ENCODE measurements at places on chromosomes 4 and X.

- DNase-seq = no peak
These were observed 129.2 kb upstream of the WDR1 start for GRCh38 chr4:10245751-10246150.

DNA sequence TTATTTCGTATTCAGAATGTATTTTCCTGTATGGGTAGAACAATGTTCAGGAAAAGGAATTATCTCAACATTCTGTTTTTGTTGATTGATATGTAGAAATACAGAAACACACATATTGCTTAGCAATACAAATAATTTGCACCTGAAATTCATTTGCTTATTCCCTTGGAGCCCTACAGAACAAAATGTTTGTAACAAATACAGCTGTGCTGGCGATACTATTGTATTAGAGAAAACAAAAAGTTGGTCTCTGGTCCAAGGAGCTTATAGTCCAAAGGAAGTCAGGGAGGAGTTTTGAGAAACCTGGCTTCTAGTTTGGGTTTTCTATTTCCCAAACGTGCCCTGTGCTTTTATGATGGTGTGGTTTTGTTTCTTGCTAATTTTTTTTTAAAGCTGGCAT lies 37.8 kb upstream of the CAPN6 start:
- DNase-seq = no peak

DNA sequence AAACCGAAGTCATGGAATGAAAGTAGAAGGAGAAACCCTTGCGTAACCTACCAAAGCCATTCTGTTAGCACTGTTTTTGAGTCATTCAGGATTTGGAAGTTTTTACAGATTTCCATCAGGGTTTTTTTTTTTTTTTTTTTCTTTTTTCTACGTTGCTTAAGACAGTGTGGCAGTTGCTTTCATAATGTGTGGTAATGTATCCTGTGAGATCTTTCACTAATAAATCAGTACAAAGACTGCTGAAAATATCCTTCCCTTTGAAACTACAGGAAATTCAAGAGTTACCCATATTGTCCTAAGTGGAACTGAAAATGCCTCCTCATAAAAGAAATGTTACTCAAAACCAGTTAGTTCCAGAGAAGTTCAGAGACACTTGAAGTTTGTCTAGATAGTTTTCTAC lies 137.8 kb downstream of the RAPGEF2 start:
- DNase-seq = no peak

- no peak for DNase-seq
These were observed 20.3 kb downstream of the HS3ST1 start for GRCh38 chr4:11408233-11408967.

- no peak for DNase-seq
These were observed 214.5 kb upstream of the GIMD1 start for GRCh38 chr4:106583108-106583507.

- DNase-seq = no peak
These were observed 202.7 kb downstream of the DCLK2 start for GRCh38 chr4:150280975-150281374.

- DNase-seq = no peak
These were observed 345.3 kb downstream of the MAPK10 start for GRCh38 chr4:86014599-86014998.

DNA sequence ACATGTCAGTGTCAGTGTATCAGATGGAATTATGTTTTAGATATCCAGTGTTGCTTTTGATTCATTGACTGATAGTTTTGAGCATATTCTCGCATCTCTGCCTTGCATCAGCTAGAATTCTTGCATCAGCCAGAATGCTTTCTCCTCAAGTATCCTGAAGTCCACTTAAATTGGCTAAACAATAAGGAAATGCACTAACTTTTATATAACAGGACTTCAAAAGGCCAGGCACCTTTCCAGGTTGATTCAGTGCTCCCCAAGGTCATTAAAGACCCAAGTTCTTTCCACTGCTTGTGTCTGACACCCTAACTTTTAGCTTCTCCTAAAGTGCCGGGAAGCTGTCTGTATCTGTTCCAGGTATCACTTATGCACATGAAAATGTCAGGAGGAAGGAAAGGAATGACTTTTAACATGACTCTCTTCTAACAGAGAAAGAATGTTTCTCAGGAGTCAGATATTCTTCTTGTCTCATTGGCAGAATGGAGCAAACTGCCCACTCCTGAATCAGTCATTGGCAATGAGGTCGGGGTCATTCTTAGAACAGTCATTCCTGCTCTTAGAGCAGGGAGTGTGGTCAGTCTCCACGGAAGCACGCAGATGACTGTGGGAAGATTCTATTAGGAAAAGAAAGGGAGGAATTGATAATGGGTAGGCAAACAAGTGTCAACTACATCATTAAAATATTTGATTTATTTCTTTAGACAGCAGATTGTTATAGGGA lies 92.9 kb upstream of the TLL1 start:
- no peak for DNase-seq

DNA sequence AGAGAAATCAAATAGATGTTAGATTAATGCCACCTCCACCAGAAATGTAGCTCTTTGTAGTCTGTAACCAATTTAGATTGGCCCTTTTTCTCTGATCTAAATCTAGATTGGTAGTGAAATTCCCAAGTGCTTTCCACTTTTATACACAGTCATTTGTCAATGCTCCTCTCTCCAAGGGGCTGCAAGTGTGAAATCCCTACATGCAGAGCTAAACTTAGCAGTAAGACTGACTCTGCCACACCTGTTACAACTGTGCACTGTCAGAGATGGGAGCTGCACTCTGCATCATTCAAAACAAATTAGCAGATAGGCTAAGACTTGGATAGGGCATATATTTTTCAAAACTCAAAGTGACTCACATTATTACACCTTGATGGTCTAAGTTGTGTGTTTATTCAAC lies 9.1 kb downstream of the SERTM2 start:
- no peak for DNase-seq

DNA sequence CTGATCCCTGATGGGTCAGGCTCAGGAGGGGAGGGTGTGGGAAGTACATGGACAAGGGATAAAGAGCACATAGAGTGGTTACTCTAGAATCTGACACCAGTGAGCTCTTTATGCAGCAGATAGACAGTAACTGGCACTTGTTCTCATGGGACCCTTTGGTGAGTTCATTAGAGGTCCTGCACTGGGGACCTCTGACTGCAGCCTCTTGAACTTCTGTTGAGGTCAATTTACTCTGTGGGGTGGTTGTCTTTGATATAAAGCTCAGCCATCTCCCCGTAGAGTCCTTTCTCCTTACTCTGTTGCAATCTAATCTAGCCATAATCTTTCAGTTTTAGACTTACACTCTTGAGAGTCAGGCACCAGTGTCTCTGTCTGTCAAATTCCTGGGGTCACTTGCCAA lies 222.4 kb downstream of the GPAT3 start:
- no peak for DNase-seq

GRCh38 chrX:40148385-40149285 lies 50.9 kb upstream of the BCOR start:
- DNase-seq = no peak

- DNase-seq = no peak
These were observed 16.0 kb downstream of the MCF2 start for GRCh38 chrX:139691843-139692505.

GRCh38 chr4:173448103-173448502 lies 49.2 kb upstream of the SCRG1 start:
- no peak for DNase-seq

- no peak for DNase-seq
These were observed 193.9 kb upstream of the SPOCK3 start for GRCh38 chr4:167428156-167428555.

GRCh38 chrX:136662104-136662503 lies 14.1 kb downstream of the CD40LG start:
- no peak for DNase-seq

GRCh38 chr4:185011408-185011807 lies 6.9 kb upstream of the HELT start:
- no peak for DNase-seq

DNA sequence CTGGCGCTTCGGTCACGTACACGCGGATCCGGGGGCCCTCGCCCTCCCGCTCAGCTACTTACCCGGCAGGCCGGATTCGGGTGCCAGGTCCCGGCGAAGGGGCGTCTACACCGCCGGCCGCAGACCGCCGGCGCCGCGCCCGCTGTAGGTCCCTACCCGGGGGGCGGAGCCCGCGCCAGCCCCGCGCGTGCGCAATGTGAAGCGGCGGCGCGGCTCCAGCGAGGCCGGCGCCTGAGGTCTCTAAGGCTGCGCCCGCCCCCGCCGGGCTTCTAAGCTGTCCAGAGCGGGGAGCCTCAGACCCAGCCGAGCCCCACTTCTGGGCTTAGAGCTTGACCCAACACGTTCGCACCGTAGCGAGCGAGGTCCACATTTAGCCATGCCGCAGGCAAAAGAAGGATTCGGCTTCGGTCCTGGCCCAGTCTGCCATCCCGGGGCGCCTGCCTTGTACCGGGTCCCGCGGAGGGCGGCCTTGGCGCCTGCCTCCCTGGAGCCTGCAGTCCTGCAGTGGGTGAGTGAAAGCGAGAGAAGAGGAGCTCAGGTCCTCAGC lies at the start of gene ZNF518B:
Gene ZNF518B (minus strand): TSS at position 172 of the 547 bp plus-strand sequence. CDS start 11,098 bp downstream, outside the sequence.
- DNase-seq = peak; percentile 70

- DNase-seq = no peak
These were observed 62.6 kb downstream of the FAM114A1 start for GRCh38 chr4:38930204-38930603.

DNA sequence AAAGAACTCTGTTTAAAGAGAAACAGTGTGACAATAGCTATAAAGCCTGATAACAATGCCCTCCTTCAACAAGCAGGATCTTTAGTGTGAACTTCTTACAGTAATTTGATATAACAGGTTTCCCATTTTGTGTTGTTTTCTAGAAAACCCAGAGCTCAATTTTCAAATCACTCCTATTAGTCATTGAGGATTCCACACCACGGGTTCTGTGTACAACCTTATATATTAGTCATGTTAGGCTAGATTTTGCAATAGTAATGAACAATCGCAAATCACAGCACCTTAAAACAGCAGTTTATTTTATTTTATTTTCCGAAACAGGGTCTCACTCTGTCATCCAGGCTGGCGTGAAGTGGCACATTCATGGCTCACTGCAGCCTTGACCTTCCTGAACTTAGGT lies 1020.9 kb upstream of the INTU start:
- DNase-seq = no peak

GRCh38 chrX:19566359-19567222 lies 51.3 kb upstream of the MAP3K15 start:
- no peak for DNase-seq

DNA sequence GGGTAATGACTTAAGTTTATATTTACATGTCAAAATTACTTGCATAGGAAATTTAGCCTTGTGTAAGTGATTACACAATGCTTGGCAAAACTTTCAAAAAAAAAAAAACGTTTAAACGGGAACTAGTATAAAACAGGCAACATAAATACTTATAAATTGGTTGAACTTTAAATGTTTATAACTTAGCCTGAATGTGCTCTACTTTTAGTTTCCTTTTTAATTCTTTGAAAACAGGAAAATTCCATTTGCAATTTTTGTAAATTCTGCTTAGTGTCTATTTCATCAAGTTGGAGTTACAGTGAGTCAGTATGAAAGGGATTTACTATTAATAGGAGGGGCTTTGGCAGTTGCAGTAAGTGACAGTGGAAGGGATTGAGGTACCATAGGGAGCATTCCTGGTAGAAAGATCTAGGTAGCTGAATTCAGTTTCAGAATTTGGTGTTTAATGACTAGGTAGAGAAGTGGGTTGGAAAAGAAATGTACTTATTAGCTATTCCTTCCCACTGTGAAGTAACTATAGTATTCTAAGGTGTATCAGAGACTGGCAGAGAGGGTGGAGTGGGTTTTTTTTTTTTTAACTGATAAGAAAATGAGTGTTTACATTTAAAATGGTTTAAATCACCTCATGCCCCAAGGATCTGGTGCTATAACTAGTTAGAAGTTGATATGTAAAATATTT lies 2.8 kb downstream of the STAG2 start:
- DNase-seq = no peak

DNA sequence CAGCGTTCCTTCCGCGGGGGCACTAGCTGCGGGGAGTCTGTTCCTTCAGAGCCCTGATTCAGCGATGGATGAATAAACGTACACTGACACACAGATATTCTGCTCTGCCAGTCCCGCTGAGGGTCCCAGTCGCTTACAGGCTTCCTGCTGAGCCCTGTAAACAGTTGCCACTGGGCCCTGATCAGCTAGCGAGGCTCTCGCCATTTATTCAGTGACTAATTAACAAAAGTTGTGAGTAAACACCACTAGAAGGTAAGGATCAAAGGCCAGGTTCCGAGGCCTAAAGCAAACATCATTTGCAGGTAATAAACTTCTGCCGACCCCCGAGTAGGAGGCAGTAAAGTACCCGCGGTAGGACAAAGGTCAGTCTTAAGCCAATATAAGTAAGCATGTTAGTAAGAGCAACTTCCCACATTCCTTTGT lies 442.6 kb upstream of the GALNT7 start:
- no peak for DNase-seq

DNA sequence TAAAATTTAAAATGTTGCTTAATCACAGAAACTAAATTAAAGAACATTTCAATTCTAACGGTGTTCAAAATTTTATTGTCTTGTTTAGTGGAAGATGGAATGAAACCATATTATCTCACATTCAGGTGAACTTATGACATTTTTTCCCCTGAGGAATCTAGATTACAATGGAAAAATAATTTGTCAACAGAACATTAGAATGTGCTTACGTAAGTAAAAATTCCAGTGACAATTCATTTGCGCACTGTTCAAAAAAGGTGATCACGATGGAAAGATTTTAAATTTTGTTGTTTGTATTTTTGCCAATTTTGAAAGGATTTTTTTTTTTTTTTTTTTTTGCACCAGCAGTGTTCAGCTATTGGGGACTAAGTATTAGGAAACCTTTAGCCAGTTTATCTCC lies 23.3 kb upstream of the SORBS2 start:
- DNase-seq = no peak

- no peak for DNase-seq
These were observed 14.5 kb downstream of the CDS1 start for GRCh38 chr4:84597450-84597849.

- DNase-seq = no peak
These were observed 64.3 kb downstream of the CPZ start for GRCh38 chr4:8656711-8657380.

- no peak for DNase-seq
These were observed 71.1 kb downstream of the DCLK2 start for GRCh38 chr4:150149381-150149780.

DNA sequence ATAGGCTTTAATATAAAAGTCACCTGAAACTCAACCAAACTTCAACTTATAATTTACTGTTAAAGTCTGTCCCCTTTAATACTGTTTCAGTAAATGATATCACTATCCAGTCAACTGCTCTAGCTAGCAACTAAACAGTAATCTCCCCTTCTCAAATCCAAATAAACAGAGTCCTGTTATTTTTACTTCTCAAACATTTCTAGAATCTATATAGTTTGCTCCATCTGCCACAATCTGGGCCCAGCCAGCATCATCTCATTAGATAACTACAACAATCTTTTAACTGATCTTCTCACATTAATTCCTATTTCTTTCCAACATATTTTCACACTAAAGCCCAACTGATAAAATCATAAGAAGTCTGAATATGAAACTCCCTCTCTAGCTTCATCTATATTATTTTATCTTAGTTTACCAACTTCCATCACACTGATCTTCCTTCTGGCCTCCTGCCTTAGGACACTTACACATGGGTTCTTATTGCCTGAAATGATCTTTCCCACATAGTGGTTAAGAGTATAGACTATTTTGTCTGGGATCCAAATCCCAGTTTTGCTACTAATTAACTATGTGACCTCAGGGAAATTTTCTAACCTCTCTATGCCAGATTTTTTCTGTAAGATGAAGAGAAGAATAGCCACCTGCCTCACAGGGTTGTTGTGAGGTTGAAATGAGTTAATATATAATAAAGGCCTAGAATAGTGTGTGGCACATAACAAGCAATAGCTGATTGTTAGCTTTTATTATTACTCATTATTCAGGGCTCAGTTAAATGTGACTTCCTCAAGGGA lies 18.6 kb downstream of the TBCK start:
- no peak for DNase-seq

- no peak for DNase-seq
These were observed 117.3 kb downstream of the SYNPO2 start for GRCh38 chr4:119005928-119006460.

- DNase-seq = no peak
These were observed 1469.0 kb downstream of the TECRL start for GRCh38 chr4:62940229-62940628.
